ENCODE measurements at places on chromosomes 12 and 14.

DNA sequence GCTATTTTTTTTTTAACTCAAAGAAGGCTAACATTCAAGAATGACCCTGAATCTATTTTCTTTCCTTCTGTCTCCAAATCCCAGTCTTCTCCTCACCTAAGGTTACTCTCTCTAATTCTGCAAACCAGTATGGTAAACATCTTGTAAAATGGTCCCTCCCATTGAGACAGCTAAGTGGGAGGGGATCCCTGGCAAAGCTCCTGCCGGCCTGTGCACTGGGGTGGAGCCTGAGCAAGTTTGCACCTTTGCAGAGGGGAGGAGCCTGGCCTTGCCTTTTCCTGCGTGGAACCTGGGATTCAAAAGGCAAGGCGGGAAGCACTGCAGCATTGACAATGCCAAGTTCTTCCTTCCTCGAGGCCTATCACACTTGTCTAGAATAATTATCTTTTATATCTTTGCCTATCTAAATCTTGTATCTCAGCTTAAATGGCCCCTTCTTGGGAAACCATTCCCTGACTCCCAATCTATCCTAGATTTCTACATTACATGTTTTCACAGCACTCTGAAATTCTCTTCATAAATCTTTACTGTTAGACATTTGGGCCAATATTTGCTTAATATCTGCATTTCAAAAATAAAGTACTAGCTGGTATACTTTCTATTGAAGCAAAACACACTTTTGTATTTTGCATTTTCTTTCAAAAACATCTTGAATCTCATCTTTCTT lies 83.0 kb downstream of the EPS8 start:
- DNase-seq = peak; percentile 46

- no peak for DNase-seq
Measured at GRCh38 chr14:94038510-94038909, 12.4 kb downstream of the OTUB2 start.

GRCh38 chr14:56821805-56822610 lies 11.7 kb upstream of the OTX2 start:
- DNase-seq = no peak

DNA sequence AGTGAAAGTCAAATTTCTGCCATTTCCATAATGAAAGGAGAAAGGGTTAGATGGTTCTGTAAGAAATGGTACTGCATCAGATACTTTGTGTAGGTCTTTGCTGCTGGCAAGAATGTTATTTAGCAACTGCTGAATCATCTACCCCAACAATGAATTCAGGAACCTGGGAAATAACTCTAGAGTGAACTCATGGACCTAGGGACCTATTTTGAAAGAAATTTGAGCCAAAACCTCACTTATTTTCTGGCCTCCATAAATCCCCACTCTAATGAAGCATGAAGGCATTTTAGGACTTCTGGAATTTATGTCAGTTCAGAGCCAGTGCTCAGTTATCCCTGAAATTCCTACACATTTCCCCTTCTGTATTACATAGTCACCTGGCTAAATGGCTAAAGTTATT lies 50.9 kb upstream of the CPNE8 start:
- peak; percentile 38 for DNase-seq

DNA sequence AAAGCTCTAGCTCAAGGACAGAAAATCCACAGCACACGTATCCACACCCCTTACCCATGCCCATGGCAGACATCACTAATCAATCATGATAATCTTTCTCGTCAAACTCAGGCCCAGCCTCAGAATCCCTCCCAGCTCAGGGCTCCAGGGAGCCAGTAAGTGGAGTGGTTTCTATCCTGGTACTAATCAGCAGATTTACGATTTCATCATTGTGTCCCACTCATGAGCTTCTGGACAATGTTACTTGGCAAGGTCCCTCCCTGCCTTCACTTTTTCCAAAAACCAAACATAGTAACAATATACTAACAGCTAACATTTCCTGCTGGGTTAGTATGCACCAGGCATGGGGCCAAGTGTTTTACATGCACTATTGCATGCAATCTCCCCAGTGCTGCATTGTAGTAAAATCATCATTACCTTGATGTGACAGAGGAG lies 45.8 kb upstream of the NCOR2 start:
- no peak for DNase-seq

GRCh38 chr14:91396959-91397815 lies 20.4 kb downstream of the CCDC88C start:
- DNase-seq = no peak

DNA sequence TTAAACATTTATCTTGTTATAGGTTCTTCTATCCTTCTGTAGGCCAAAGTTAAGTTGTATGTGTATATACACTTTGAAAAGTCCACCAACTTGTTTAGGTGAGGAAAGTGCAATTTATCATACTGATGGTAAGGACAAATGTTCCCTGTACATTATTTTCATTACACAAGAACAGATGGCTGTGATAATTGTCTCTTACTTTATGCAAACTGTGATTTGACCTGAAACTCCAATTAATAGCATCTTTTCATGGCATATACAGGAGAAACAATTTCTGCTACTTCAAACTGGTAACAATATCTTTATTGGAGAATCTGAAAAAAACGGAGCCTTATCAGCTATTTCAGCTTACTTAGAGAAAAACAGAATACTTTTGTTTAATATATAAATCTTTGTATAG lies 5.6 kb downstream of the TRIM9 start:
- DNase-seq = no peak

DNA sequence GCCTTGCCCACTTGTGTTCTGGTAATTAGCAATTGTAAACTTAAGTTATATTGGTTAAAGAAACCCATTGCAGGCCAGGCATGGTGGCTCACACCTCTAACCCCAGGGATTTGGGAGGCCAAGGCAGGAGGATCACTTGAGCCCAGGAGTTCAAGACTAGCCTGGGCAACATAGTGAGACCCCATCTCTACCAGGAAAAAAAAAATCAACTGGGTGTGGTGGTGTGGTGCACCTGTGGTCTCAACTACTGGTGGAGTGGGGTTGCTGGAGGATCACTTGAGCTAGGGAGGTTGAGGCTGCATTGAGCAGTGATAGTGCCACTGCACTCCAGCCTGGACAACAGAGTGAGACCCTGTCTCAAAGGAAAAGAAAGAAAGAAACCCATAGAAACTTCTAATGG lies 13.7 kb downstream of the YY1 start:
- DNase-seq = no peak

- peak; percentile 17 for DNase-seq
Measured at GRCh38 chr12:71438670-71439361, 782 bp upstream of the LGR5 start.

GRCh38 chr12:102379346-102380162 lies 100.8 kb downstream of the IGF1 start:
- DNase-seq = no peak

- DNase-seq = no peak
Measured at GRCh38 chr12:97564236-97564635, 101.6 kb downstream of the RMST start.

DNA sequence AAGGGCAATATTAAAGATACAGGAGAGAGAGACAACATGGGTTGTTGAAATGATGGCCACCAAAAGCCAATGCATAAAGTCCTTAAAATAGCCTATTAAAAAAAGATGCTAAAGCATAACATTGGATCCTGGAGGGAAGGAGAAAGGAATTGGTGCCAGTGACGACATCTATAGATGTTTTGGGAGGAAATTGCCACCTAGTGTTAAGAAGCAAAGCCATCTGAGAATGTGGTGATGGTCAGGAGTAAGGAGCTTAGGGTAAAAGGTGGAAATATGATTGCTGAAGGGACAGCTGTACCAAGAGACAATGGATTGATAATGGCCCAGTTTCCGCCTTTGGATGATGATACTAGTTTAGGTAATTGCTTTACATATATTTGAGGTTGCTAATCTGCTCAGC lies 85.1 kb downstream of the TMEM30B start:
- no peak for DNase-seq

DNA sequence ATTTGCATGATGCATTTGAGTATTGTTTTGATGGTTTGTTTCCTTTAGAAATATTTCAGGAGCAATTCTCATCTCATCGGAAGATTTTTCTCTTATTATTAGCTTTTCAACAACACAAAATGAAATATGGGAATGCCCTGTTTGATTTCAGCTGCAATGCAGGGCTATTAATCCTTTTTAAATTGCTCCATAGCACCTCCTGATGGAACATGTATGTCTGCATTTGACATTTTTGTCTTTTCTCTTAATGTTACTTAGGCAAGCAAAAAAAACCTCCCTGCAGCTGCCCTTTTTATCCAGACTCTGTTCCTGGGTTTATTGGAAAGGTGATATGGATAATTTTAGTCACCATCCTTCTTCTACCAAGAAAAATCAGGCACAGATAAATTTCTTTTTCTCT lies 895.8 kb downstream of the RPS29 start:
- peak; percentile 13 for DNase-seq

DNA sequence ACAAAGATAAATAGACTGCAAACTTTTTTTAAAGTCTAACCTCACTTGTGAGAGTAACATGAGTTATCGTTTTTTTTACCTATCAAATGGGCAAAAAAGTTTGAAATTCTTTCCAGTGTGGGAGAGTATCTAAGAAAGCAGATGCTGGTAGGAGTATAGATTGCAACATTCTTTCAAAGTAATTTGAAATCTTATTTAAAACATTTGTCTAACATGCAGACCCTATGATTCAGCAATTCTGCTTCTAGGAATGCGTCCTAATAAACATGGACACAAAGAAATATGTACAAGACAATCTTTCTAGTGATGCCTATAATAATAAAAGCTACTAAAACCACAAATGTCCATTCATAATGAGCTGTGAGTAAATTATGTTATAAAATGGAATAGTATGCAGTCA lies 110.4 kb upstream of the TMCC3 start:
- DNase-seq = no peak

DNA sequence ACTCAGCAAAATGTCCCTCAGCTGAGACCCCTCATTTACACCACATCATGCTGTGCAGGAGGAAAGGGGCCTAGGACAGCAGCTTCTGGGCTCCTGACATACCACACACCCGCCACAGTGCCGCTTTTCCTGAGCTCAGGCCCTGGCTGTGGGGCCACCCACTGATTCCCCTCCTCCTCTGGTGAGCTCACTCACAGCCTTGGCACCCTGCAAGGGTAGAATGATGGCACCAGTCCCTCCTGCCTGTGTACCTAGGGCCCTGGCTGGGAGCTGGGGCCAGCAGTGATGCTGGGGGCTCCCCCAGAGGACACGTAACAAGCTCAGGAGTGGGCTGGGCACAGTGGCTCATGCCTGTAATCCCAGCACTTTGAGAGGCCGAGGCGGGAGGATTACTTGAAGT lies 44.4 kb downstream of the PLEKHD1 start:
- DNase-seq = no peak

DNA sequence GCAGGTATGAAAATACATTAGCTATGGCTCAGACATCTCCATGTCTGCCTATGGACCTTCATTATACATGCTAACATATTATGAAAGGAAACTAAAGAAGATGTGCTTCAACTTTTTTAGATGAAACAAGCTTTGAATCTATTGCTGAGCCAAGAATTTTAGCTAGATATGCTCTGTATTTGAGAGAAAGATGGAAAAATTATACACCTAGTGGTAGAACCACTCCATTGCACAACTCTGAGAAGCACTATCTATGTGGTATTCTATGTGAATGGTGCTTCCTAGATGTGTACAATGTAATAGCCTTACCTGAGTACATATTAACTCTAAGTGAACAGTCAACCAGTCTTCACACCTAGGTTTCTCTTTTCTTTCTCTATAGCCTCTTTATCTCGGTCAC lies 17.3 kb downstream of the EPYC start:
- DNase-seq = no peak

DNA sequence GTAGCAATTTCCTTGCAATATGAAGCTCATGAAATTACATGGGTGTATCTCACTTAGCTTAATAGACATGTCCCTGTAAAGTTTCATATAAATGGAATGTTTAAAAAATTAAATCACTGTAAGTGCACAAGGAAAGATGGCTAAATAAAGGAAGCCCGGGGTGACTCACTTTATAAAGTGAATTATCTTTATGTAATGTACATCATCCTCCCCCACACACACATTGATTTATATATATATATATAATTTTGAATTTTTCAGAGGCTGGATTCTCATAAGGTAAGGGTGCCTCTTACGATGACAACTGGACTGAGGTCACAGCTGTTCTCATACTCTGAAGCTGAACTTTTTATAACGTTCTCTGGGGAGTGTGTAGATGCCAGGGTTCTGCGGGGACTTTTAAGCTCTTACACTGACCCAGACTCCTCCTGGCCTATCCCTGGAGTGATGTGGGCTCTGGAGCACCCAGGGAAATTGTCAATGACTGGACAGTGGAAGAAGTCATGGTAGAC lies 108.7 kb upstream of the HIF1A start:
- DNase-seq = no peak

- no peak for DNase-seq
Measured at GRCh38 chr14:47929334-47929733, 253.9 kb upstream of the MDGA2 start.

DNA sequence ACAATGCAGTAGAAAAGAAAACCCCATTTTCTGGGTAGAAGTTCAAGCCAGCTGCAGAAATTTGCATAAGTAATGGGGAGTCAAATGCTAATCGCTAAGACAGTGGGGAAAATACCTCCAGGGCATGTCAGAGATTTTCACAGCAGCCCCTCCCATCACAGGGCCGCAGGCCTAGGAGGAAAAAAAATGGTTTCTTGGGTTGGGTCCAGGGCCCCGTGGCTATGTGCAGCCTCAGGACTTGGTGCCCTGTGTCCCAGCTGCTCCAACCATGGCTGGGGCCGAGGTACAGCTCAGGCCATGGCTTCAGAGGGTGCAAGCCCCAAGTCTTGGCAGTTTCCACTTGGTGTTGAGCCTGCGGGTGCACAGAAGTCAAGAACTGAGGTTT lies 14.6 kb downstream of the OR10P1 start:
- no peak for DNase-seq

- no peak for DNase-seq
Measured at GRCh38 chr14:70601162-70601561, 707 bp upstream of the MED6 start.

DNA sequence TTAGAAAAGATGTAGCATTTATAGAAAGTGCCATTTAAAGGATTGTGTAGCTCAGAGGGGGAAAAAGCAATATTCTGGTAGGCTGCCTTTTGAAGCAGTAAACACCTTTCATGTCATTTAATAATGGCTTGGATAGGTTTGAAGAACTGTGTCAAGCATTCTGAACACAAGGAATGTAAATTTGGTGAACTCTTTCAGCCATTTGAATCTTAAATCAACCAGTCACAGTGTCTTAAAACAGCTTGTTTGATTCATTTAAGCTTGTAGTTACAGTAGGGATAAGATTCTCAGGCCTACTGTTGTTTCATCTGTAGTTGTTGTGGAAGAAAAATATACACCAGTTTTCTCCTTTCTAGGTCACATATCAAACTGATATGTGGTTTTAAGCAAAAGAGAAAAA lies 299.4 kb upstream of the NOVA1 start:
- DNase-seq = no peak

Measured in iPS-NIHi11 (cell line).